ENCODE measurements at places on chromosomes 4 and X.

DNA sequence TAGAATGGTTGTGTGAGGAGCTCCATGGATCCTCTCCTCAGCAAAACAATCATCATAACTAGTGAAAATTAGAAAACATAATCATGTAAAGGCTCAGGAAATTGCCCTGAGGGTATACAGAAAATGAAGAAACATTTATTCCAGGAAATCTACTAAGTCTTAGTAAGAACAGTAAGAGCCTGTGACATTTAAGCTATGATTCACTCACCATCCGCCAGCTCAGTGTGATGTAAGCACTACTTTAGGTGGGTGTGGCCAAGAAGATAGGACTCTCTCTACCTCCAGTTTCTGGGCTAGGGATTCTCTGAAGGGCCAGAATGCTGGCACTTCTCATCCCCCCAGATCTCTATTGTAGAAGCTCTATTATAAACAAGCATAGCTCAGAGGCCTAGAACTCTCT is 147.5 kb downstream of the DLG3 start:
- peak; percentile 29 for DNase-seq

DNA sequence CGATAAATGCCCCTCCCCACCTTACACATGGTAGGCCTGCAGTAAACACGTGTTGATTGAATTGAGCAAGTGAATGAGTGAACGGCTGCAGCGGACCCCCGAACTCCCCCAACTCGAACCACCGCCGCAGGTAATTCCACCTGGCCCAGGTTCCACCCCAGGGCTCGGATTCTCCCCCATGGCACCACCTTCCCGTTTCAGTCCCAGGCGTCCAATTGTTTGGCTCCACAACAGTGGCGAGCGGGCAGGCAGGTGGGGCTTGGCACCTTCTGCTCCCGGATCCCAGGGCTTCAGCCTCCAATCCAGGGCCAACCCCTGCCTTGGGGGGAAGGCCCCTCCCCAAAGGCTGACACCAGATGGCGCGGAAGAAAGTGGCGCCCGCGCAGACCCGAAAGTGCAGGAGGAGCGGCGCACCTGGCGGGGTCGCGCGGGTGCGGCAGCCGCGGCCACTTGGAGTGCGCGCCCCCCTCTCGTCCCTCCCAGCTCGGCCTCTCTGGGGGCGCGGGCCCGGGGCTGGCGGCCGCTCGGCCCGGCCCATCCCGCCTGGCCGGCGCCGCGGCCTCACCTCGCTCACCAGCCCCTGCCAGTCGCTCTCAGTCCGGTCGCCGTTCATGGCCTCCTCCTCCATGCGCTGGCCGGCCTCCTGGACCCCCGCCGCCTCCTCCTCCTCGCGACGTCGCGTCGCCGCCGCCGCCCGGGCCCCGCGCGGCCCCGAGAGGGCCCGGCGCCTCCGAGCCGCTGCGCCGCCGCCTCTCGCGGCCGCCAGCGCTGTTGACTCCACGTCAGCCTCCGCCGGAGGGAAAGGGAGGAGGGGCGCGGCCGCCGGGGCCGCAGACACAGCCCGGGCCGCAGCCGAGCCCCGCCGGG is at the start of gene CCDC149:
Gene CCDC149 (minus strand): TSS at position 791 of the 867 bp plus-strand sequence. CDS start 178 bp downstream, at position 613.
- DNase-seq, result no peak

GRCh38 chr4:48636911-48637310 is 143.2 kb downstream of the FRYL start:
- DNase-seq, result no peak

DNA sequence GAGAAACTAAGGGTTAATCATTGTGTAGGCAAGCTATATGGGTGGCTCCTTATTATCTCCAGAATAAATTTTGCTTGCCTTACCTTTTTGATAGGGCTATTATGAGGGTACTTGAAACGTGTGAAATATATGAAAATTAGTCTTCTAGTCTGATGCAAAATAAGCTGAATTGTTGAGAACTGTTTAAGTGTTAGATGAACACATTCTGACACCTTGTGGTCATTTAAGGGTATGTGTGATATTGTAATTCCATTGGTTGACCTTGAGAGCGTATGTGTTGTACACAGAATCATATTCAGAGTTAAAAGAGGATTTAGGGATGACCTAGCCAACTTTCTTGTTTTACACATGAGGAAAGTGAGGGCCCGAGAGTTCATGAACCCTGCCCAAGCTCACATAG is 44.6 kb upstream of the LINC00632 start:
- DNase-seq, result no peak

- DNase-seq, result no peak
Measured at GRCh38 chrX:38699696-38700095, 101.6 kb upstream of the MID1IP1 start.

- DNase-seq, result no peak
Measured at GRCh38 chrX:150958177-150958576, 25.0 kb upstream of the HMGB3 start.

DNA sequence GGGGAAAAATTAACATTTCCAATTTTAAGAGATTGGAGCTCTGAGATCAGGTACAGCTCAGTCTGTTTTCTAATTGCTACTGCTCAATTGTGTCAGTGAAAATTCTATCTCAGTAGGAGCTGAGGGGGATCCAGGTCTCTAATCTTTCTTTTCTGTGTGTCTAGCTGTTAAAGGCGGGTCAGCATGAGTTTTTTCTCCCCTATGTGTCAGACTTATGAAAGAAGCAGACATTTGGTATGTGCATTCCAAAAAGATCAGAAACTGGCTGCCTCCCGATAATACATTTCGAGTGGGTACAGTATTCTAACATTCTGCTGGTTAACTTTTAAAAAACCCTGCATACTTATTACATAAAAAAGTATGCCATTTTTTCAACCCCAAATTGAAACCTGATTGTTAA is 72.4 kb downstream of the PCDH7 start:
- no peak for DNase-seq

- no peak for DNase-seq
Measured at GRCh38 chr4:69485130-69485529, 10.6 kb downstream of the UGT2B4 start.

DNA sequence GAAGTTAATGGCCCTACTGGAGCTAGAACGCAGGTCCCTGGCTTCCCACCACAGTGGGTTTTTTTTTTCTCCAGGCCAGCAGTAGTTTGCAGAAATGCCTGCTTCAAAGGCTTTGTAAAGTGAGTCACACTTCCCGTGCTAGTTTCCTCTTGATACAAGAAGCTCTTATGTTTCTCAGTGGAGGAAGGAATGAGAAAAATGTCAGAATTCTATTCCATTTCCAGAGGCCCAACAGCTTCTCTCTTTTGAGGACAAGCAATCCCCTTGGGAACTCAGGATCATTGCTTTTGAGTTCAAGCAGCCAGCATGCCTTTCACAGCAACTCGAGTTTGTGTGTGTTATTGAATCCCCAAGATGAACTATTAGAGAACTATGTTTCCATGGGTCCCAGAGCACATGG is 134.3 kb downstream of the GUCY2F start:
- DNase-seq, result no peak

GRCh38 chr4:186953599-186954260 is 230.1 kb upstream of the FAT1 start:
- DNase-seq, result no peak

DNA sequence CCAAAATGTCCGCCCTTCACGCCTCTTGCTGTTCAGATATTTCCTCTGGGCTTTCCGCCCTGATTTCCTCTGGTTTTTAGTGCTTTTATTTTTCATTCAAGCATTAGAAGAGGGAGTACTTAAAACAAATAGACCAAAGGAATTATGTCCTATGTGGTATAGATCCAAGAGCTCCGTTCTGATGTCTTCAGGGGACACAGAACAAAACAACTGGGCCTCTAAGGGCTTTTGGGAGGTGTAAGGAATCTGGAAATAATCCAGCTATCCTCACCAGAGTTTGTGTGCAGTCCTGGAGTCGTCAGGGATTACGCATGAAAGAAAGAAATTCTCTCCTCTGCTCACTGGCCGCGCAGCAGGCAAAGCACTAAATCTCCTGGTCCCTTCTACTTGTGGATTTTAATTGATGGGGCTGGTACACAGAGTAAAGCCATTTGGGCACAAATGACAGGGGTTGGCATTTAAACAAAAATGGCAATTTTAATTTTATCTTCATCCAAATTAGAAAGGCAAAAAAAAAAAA is 999.2 kb downstream of the ADGRL3 start:
- no peak for DNase-seq

Data from stimulated activated naive CD8-positive, alpha-beta T cell treated with anti-CD3 and anti-CD28 coated beads, Interleukin-15, amount 100 ng/mL, for 72 hours (primary cell).